Esophagus squamous epithelium (tissue), 5 donors: ENCODE measurements at places on chromosomes 16 and 17.

GRCh38 chr17:64718058-64718457 is 56.0 kb upstream of the SMURF2 start:
- no peak for DNase-seq

DNA sequence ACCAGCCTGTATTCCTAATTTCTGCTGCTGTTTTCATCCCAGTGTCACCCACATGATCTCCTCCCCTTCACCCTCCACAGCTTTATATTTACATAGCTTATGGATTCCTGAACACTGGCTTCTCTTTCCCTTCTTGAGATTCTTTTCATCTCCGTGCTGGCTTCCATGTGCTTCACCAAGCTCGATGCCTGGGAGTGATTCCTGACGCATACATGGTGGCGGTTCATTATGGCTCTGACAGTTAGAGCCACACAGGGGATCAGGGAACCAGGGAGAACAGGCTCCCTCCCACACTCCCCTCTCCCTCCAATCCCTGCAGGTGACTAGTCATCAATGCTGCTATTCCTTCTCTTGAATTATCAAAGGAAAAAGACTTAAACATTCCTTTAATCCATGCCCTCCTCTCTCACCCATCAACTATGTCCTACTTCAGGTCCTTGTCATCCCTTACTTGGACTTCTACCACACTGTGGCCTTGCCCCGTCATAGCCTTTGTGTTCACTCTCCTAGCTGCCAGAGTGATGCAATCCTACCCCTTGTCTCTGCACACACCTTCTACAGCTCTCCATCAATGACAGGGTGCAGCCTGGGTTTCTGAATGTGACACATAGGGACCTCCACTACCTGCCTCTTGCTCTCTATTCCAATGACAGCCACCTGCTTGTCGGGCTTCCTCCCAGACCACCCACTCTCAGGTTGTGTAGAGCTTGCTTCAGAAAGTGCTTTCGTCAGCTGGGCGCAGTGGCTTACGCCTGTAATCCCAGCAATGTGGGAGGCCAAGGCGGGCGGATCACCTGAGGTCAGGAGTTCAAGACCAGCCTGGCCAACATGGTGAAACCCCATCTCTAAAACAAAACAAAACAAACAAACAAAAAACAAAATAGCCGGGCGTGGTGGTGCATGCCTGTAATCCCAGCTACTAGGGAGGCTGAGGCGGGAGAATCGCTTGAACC is 43.6 kb downstream of the MYH13 start:
- DNase-seq, result no peak

GRCh38 chr17:69282002-69282401 is 44.9 kb downstream of the ABCA5 start:
- DNase-seq, result no peak

DNA sequence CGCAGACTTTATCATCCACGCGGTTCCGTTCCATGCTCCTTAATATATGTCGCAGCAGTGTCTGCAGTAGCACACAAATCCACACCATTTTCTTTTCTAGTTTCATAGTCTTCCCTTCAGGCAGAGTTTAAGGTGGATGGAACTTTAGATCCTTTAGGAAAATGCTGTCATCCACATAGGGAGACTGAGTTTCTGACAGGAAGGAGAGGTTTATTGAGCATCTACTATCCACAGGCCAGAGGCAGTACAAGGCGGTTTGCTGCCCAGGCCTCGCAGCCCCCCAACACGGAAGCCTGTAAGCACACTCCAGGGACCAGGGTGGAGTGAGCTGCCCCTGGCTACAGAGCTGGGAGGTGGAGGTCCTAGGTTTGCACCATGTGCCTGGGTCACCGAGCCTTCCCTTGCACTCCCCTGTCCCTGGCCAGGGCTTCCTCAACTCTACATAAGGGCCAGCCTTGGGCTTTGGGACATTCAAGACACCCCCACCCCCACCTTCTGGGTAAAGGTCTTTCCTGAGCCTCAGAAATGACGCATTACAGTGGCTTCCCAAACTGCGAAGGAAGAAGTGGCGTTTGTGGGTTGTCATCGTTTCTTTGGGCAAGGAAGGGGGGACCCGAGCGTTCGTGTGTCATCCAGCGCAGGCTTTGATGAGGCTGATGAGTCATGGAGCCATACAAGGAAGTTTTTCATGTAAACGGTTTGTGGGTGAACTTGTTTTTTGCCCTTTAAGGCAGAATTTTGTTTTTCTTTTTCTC is 146.5 kb upstream of the PLCG2 start:
- no peak for DNase-seq

DNA sequence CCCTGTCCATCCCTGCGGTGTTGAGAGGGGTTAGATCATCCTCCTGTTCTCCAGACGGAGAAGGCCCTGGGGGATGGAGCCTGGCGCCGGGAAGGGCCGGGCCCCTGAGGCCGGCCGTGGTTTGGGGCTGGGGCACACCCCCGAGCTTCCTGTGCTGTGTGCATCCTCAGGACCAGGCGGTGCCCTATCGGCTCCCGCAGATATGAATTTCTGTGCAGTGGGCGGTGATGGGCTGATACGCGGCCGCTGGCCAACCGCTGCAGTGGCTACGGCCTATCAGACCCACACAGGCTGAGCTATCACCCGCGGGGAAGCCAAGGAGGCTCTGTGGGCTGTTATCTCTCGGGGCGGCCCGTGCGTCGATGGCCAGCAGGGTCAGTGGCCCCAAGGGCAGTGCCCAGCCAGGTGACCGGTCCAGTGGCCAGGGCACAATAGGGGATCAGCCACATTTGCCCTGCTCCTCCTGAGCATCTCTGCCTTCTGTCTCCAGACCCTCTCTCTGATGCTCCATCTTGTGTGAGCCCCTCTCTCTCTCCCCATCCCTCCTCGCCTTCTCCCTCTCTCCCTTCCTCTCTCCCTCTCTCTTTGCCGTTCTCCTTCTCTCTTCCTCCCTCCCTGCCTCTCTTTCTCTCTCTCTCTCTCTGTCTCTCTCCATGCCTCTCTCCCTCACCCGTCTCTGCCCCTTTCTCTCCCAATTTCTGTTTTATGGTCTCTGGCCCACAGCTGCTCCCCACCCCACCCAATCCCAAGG is 38.7 kb downstream of the ZFPM1 start:
- DNase-seq, result no peak

DNA sequence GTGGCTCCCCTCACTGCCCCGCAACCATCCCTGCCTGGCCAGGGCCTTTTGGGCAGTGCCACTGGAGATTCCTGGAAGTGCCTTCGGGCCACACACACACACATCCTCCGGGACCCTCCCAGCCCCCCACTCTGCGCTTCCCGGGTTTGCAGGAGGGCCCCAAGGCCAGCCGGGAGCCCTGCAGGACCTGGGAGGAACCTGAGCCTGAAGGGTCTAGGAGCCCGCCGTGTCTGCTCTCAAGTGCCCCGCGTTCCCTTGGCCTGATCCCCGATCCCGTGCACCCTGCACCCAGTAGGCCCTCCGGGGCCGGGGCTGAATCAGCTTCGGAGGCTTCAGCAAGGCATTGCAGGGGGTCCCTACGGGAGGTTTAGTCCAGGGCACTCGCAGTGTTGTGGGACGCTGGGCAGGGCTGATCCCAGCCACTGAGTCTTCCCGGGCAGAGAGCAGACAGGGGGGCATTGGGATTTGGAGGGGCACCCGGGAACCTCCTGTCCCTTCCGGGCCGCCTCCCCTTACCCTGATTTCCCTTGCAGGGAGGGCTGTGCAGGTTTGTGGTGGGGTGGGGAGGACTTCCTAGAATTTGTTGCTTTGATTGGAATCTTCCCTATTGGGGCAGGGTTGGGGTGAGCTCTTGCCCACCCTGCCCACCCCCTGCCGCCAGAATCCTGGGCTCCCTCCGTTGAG is 36.9 kb downstream of the TMEM235 start:
- no peak for DNase-seq

- no peak for DNase-seq
These were observed 317.1 kb downstream of the PHKB start for GRCh38 chr16:47778106-47778801.

- no peak for DNase-seq
These were observed 5.6 kb downstream of the ACE start for GRCh38 chr17:63482509-63482908.

GRCh38 chr17:70912716-70913485 is 743.6 kb downstream of the KCNJ2 start:
- DNase-seq, result no peak

DNA sequence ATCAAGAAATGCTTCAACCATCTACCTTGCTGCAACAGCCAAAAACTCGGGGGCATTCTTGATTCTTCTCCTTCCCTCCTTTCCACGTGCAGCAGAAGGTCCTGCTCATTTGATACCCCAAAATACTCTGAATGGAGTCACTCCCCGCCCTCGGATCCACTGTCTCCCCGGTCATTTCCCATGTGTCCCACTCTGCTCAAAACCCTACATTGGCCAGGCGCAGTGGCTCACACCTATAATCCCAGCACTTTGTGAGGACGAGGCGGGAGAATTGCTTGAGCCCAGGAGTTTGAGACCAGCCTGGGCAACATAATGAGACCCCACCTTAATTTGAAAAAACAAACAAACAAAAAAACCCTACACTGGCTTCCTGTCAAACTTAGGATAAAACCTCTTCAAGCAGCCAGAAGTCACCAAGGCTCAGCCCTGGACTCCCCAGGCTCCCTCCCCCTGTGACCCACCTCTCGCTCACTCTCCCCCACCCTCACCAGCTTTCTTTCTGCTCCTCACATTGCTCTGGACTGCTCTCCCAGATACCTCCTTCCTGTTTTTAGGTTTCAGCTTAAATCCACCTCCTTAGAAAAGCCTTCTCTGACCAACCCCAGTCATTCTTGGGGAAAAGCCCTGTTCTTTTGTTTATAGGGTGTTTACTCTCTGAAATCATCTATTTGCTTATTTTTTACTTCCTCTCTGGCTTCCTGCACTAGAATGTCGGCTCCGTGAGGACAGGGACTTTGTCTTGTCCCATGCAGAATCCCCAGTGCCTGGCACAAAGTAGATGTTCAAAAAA is 2.8 kb downstream of the SLC13A2 start:
- DNase-seq, result no peak

DNA sequence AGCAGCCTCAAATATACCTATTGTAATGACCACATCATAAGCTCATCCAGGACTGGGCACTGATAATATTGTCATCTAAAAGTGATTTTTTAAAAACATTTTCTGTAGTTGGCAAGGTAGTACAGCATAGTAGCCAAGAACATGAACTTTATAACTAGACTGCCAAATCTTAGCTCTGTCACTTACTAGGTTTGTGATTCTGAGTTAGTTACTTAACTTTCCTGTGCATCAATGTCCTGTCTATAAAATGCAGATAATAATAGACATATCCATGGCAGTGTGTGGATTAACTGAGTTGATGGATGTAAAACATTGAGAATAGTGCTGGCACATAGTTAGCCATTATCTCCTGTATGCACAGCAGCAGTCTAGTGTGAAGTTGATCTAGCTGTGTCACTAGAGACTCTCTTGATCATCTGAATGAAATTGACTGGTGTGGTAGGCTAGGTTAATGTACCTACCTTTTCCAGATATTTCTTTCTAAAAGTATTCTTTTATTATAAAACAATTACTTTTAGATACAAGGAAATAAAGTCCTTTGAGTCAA is 101.5 kb downstream of the STXBP4 start:
- DNase-seq, result no peak

DNA sequence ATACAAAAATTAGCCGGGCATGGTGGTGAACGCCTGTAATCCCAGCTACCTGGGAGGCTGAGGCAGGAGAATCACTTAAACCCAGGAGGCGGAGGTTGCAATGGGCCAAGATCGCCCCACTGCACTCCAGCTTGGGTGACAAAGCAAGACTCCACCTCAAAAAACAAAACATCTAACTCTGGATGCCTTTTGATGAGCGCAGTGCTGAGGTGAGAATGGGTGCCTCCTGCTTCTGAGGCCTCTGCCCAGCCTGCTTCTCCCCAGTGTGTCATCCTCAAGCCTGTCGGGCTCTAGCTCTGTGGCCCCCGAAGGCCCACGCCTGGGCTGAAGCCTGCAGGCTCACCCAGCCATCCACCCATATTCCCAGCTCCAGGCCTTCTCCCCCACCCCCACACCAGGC is 10.5 kb upstream of the MTSS2 start:
- no peak for DNase-seq

DNA sequence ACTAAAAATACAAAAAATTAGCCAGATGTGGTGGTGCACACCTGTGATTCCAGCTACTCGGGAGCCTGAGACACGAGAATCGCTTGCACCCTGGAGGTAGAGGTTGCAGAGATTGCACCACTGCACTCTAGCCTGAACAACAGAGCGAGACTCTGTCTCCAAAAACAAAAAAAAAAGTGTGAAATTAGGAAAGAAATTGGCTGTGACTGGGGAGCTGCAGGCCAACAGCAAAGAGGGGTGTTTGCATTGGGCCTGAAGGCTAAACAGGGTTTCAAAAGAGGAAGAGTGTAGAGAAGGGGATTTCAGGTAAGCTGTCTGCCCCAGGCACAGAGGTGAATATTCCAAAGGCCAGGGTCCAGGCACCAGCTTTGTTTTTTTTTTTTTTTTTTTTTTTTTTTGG is 9.4 kb downstream of the BMERB1 start:
- no peak for DNase-seq

DNA sequence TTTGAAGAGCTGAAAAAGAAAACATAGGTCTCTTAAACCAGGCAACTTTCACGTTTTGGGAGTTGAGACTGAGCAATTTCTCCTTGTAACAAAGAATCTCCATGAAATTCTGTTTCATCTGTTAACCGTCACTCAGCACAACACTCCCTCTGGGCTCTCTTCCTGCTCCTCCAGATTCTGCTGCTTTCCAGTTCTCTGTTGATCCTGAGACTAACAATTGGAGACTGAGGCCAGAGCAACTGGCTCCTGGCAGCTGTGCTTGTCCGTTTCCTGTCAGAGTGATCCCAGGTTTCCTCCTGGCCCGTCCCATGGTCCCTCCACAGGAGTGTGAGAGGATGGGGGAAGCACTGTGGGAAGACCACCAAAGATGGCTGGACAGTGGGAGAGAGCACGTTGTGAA is 32.5 kb downstream of the IST1 start:
- DNase-seq, result no peak

DNA sequence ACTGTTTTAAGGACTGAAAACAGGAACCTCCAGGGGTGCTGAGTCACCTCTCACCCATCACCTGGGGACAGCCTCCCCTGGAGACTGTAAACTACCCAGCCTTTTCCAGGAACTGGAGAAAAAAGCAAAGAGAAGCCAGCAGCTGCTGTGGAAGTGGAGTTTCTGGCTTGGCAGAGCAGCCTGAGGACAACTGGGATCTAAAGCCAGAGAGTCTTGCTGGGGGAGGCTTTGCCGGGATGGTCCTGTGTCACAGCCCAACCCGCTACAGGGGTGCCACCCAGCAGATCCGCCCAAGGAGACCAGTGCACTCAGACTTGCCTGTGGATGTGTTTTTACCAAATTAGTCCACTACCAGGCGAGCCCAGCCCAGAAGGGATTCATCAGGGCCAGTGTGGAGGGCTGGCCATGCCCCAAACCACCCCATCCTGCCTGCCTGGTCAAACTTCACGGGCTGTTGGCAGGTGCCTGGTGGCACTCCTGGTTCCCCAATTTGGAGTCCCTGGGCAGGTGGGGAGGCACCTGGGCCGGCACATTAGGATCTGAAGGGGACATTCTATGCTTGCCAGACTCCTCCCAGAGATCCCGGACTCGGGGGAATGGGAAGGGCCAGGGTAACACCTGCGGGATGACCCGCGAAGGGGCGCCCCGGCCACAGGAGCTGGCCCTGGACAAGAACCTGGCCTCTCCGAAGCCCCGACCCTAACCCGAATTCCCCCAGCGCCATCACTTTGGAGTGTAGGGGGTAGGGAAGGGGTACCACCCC is 771 bp downstream of the MSRB1 start:
- no peak for DNase-seq
